Upper lobe of right lung (tissue), 1 donor: ENCODE measurements at places on chromosomes 3 and 15. TPM values are rescaled to one million over a fixed set of nuclear protein-coding genes. Genes with fewer than 3 reads are reported as not detected.
A peak's percentile ranks its signal among the peaks of the same experiment; 100 is the strongest.

Gene CELSR3
- total RNA-seq, result 1.2 TPM

Gene TEX55
- total RNA-seq, result not detected

Gene EAF2
- total RNA-seq, result 4.8 TPM

Gene COL7A1
- 3.7 TPM for total RNA-seq

- H3K4me3 ChIP-seq, result no peak overlapping the region
- no peak overlapping the region for H3K27ac ChIP-seq
- H3K4me1 ChIP-seq, result no peaks in the 10 kb centered on the region
- H3K27me3 ChIP-seq, result no peaks in the 10 kb centered on the region
- H3K36me3 ChIP-seq, result no peaks in the 10 kb centered on the region
These were observed 111.2 kb downstream of the IL12A start for GRCh38 chr3:160099834-160100233.

DNA sequence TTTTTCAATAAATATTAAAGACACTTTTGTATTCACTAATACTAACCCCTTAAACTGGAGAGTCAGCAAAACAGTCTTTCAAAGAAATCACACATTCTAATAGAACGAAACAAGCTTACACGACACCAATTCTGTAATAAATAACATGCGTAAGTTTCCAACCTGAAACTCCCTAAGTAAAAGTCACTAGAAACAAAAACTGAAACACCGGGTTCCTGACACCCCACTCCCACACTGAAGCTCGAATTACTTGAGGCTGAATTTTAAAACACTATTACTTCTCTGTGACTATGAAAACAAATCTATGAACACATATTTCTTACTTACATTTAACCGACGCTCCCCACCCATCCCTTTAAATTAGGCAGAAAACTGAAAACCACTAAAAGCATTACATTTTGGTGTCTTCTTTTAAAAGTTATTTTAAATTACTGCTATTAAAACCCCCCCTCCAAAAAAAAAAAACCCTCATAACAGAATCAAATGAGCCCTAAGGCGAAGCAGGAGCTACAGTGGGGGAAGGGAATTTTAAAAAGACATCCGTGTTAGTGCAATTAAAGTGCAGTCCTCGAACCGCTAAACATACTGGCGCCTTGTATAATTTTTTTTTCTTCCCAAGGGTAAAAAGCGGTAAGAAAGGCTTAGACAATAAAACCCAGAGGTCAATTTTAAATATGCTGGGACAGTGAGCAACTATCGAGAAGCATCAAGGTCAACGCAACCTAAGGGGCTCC, 878 bp downstream of the SPPL2A start:
- H3K27me3 ChIP-seq, result no peaks in the 10 kb centered on the region
- H3K4me3 ChIP-seq, result peak overlapping the region; percentile 72
- peak overlapping the region; percentile 96 for H3K27ac ChIP-seq
- H3K36me3 ChIP-seq, result no peaks in the 10 kb centered on the region

GRCh38 chr3:13245615-13245978, 172.4 kb upstream of the IQSEC1 start:
- no peak for DNase-seq
- H3K4me1 ChIP-seq, result no peaks in the 10 kb centered on the region
- no peaks in the 10 kb centered on the region for H3K36me3 ChIP-seq
- no peak overlapping the region for H3K27ac ChIP-seq
- H3K4me3 ChIP-seq, result no peak overlapping the region
- H3K27me3 ChIP-seq, result no peaks in the 10 kb centered on the region

DNA sequence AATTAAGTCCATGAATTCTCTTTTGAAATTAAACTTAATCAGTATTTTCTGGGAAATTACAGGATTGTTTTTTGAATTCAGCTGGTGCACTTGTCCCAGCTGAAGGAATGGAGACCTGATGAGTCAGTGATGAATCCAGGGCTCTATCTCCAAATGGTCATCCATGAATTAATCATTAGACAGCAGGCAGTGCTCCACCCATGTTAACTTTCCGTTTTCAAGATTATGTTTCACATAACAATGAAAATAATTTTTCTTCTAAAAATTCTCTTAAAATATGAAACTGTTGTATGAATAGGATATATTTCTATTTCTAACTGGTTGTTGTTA, 13.9 kb upstream of the PAQR9 start:
- no peaks in the 10 kb centered on the region for H3K36me3 ChIP-seq
- no peaks in the 10 kb centered on the region for H3K4me1 ChIP-seq
- H3K4me3 ChIP-seq, result no peak overlapping the region
- H3K27ac ChIP-seq, result no peak overlapping the region
- H3K27me3 ChIP-seq, result no peaks in the 10 kb centered on the region

- H3K4me1 ChIP-seq, result peaks cover 4% of the 10 kb centered on the region
- H3K4me3 ChIP-seq, result no peak overlapping the region
- no peak overlapping the region for H3K27ac ChIP-seq
These were observed 54.6 kb upstream of the FURIN start for GRCh38 chr15:90813796-90814190.

DNA sequence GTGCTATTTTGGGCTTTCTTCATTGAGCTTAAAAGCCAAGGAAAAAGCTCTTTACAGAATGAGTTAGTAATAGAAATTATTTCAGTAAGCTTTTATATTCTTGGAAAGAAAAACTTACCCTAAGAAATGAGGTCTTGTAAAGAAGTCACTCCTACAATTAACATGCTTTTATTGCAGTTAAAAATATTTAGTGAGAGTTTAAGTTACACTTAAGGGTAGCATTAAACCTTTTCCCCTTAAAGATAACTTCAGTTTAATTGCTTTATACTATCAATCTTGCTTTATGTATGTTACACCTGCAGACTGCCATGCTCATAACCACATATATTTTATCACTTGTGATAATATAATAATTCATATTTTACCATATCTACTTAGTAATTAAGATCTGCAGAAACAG, 426.2 kb downstream of the PLCL2 start:
- H3K27me3 ChIP-seq, result no peaks in the 10 kb centered on the region
- DNase-seq, result no peak
- H3K4me1 ChIP-seq, result no peaks in the 10 kb centered on the region
- peaks cover 9% of the 10 kb centered on the region for H3K36me3 ChIP-seq
- no peak overlapping the region for H3K27ac ChIP-seq

DNA sequence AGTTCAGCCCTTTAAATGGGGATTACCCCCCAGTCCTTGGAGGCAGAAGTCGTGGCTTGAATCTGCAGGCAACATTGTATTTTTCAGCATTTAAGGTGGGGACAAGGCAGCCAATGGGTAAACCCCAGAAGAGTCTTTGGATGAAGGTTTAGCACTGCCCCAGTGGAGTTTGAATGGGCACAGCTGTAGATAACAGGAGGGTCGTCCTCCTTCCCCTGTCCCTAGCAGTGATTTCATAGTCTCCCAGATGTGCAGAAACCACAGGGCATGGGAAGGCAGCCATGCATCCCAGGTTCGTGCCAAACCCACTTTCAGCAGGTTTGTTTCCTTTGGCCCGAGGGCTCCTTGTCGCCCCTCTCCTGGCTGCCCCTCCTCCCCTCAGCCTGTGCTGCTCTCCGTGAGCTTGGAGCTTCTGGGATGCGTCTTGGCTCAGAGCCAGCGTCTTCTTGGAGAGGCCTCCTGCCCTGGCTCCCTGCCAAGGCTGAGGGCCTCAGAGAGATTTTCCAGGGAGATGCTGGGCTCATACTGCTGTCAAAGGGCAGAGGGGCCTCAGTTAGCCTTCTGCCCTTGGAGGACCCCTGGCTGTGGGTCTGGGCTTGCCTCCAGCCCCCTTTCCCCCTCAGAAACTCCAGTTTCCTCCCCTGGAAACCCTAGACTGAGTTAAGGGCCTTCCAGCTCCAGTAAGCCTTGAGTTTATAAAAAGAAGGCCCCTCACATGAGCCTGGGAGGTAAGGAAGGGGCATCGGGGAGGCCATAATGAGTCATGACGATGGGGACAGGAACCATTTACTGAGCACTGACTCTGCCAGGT, 48.9 kb upstream of the POLG start:
- H3K27ac ChIP-seq, result no peak overlapping the region
- peaks cover 40% of the 10 kb centered on the region for H3K27me3 ChIP-seq
- peaks cover 7% of the 10 kb centered on the region for H3K4me1 ChIP-seq
- no peak overlapping the region for H3K4me3 ChIP-seq
- H3K36me3 ChIP-seq, result no peaks in the 10 kb centered on the region
